ENCODE measurements at places on chromosomes 11 and 22.

DNA sequence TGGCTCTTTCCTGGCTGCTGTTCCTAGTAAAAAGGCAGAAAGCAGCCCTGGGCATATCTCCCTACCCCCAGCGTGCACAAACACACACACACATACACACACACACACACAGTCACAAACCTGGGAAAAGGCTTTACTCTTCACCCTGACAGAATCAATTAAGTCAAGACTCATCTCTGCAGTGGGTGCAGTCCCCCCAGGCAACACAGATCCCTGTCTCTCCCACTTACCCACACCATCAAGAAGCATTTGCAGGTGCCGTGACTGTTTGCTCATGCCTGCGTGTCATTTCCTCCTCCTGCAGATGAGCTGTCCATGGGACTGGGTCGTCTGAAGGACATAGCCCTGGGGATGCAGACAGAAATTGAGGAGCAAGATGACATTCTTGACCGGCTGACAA lies 28.6 kb downstream of the SNAP29 start:
- no peak for DNase-seq

GRCh38 chr11:120715239-120715638 lies 203.7 kb downstream of the GRIK4 start:
- no peak for DNase-seq

- DNase-seq: no peak
These were observed 1221.5 kb downstream of the JRKL start for GRCh38 chr11:97611345-97611744.

GRCh38 chr11:9069256-9069655 lies 22.1 kb downstream of the SCUBE2 start:
- DNase-seq: no peak

- DNase-seq: peak; percentile 85
These were observed 21.4 kb upstream of the PANX2 start for GRCh38 chr22:50148991-50149721.

GRCh38 chr22:41222846-41223507 lies 17.8 kb downstream of the CHADL start:
- DNase-seq: no peak

DNA sequence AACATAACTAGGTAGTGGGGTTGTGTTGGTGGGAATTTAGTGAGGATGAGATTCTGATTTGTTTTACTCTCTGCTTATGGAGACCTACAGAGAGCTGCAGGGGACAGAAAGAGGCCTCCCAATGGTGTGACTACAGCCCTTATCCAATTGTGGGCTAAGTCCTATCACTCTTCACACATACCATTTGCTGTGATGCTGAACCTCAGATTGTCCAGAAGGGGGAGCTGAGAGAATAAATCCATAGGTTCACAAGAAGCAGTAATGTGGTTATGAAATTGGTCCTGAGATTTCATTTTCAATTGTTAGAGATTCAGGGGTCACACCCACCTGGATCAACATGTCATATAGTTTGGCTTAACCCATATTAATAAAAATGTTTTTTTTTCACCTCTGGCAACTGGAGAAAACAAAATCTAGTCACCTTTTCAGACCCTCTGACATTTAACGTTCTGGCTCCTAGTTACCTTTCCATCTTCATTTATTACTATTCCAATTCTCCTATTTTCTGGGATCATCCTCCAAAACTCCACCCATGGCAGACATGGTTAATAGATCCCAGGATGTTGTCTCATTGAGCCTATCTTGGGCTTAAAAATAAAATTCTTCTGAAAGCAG lies 53.3 kb upstream of the PTPN5 start:
- peak; percentile 15 for DNase-seq

DNA sequence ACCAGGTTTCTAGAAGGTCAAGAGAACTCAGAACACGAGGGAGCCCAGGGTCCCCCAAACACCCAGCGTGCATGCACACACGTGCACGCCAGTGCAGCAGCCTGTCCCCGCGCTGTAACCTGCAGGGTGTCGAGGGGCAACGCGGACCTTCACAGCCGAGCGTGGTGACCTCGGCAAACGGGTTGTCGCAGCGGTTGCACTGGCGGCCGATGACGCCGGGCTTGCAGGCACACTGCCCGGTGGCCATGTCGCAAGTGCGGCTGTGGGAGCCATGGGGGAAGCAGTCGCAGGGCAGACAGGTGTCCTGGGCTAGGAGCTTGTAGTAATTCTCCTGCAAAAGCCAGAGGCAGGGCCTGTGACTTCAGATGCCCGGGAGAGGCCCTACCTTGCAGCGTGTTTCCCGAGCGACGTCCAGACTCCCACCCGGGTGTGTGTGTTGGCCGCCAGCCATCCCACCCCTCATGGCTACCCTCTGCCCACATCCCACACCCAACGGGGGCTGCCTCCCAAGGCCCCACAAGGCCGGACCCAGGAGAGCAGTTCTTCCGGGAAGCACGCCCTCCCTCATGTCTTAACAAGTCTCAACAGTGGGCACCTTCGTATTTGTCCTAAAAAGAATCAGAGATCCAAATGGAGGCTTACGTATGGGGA lies 56.1 kb downstream of the TRMU start:
- no peak for DNase-seq

DNA sequence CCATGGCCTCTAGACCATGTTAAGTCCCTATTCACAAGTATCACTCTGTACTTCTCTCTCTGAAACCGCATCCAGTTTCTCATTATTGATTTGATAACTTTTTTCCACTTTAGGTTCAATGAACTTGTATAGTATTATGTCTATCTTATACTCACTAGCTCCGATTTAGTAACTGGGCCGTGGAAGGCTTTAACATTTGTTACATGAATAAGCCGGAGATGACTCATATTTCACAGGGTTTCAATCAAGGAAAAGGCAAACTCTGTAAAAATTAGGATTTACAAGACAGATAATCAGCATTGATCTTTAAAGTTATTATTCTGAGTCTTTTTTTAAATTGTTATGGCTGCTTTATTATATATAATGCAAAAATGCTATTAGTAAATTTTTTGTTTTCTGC lies 662.2 kb upstream of the CNTN5 start:
- no peak for DNase-seq

DNA sequence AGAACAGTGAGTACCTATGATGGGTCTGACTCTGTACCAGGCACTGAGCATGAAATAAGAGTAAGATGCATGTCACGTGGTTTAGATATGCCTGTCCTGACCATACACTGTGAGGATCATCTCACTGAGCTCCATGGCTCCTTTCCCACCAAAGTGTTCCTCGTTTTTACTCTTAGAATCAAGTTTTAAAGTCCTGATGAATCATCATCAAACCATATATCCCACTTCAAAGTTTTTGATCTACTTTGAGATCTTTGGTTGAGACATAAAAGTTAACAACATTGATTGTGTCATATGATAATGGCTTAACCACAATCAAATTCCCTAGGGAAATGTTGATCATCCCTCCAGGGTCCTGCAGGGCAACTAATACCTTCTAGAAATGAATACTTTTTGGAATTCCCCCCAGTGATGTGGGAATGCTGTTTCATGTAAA lies 12.8 kb downstream of the ETS1 start:
- no peak for DNase-seq

GRCh38 chr22:19686946-19687345 lies 27.4 kb upstream of the SEPTIN5 start:
- DNase-seq: no peak

- DNase-seq: no peak
These were observed 17.6 kb downstream of the PRDM11 start for GRCh38 chr11:45163956-45164575.

GRCh38 chr11:27703481-27703880 lies 3.2 kb upstream of the BDNF start:
- no peak for DNase-seq

DNA sequence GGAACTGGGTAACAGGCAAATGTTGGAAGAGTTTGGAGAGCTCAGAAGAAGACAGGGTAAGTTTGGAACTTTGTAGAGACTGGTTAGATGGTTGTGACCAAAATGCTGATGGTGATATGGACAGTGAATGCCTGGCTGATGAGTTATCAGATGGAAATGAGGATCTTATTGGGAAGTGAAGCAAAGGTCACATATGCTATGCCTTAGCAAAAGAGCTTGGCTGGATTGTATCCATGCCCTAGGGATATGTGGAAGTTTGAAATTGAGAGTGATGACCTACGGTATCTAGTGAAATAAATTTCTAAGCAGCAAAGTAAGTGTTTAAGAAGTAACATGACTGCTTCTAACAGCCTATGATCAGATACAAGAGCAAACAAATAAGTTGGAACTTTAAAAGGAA lies 17.8 kb downstream of the BBOX1 start:
- no peak for DNase-seq

DNA sequence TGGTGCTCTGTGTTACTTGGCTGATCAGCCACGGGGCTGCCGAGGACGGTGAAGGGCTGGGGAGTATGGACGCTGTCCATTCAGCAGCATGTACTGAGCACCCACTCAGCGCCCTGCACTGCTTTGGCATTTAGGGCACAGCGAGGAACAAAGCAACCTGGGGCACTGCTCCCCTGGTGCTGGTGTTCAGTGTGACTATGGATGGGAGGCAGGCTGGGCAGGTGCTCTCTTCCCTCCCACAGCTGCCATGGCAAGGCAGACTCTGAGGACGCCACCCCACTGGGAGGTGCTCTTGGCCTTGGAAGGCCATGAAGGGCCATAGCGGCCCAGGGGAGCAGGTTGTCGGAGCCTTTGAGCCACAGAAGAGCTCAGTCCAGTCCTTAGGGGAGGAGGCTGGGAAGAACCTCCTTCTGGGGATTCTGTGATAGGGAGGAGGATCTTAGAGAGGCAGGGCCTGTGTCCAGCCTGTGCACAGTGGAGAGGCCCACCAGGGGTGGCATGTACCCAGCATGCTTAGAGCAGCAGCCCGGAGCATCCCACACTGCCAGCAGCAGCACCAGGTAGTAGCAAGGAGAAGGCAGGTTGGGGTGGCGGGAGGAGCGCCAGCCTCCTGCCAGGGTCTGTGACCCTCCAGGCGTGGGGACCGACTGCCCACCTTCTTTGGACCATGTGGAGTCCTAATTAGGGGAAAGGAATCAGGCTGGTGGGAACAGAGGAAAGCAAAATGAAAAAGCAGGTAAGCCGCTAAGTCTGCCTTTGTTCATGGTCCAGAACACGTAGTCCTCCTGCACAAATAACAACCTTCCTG lies 141.8 kb downstream of the MPPED1 start:
- no peak for DNase-seq

DNA sequence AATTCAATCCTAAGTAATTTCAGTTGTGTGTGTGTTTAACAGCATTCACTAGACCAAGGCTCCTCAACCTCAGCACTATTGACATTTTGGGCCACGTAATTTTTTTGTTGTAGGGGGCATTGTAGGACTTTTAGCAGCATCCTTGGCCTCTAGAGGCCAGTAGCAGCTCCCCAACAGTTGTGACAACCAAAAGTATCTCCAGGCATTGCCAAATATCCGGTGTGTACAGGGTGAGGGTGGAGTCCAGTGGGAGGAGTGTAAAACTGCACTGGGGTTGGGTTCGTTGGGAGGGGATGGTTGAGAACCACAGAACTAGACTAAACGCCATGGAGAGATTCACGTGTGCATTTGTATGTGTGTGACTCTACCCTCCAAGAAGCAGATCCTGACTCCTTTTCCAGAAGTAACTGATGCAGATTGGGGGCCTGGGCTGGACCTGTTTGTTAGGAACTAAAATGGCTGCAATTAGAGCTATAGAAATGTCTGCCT lies 5.9 kb upstream of the PHF21A start:
- peak; percentile 68 for DNase-seq

- DNase-seq: no peak
These were observed 18.2 kb upstream of the WDR74 start for GRCh38 chr11:62857541-62857982.

GRCh38 chr11:4881188-4881587 lies 512 bp upstream of the OR51T1 start:
- DNase-seq: no peak

DNA sequence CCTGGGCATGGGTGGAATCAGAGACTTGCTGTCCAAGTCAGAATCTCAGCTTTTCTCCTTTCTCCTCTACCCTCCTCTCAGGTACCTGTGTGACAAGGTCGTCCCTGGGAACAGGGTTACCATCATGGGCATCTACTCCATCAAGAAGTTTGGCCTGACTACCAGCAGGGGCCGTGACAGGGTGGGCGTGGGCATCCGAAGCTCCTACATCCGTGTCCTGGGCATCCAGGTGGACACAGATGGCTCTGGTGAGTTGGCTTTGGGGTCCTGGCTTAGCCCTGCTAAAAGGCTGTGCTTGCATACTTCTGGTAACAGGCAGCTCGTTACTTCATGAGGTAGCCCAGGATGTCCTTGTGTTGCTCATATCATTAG lies 10.7 kb downstream of the MCM5 start:
- no peak for DNase-seq

DNA sequence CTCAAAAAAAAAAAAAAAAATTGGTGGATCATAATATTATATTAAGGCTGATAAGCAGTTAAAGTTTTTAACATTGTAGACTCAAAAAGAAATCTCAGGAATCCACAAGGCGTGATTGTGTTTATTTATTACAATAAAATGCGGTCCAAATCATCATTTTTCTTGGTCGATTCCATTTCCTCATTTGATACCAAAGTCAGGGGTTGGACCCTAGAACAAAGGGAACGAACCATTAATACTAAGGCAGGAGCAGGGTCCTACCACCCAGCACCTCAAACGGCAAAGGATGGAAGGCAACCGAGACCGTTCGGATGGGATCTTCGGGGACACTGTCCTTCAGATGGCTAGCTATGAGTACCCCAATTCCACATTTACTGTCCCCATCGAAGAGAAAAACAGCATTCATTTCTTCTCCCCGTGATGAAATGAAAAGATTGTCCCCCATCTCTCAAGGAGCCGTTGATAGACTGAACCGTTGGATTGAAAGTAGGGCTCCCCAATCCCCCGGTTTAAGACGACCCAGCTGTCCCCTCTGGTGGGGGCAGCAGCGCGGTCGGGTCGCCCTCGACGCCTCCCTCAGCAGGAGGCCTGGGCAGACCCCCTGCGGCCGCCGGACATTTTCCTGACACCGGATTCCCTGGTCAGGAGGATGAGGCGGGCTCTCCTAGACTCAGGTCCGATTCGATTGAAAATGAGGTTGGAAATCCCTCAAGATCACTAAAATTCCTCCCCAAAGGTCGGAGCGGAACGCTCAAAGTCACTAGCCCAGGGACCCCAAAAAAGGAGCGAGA lies 607 bp downstream of the DMC1 start:
- DNase-seq: no peak

- DNase-seq: no peak
These were observed 91.7 kb upstream of the GRAMD1B start for GRCh38 chr11:123338266-123338800.

DNA sequence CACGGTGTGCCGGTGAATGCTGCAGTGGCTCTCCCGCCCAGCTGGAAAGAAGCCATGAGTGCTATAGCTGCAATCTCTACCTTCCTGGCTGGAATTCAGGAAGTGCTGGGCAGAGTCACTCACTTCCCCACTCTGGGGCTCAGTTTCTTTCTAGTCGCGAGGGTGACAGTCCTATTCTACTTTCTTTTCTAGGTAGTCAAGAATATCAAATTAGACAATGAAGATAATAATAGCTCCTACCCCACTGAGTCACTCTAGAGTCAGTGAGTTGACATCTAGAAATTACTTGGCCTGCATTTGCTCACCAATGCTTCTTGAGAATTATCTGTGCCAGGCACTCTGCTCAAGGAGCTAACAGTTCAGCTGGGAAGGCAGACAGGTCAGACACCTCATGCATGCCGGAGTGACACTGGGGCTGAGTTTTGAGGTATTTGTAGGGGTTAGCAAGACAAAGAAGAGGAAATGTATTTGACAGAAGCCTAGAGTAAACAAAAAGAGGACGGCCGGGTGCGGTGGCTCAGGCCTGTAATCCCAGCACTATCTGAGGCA lies 3.2 kb downstream of the CENPM start:
- no peak for DNase-seq

Data from DMS153 (cell line).